Body of pancreas (tissue), 4 donors: ENCODE measurements at places on chromosomes 12 and 14.

DNA sequence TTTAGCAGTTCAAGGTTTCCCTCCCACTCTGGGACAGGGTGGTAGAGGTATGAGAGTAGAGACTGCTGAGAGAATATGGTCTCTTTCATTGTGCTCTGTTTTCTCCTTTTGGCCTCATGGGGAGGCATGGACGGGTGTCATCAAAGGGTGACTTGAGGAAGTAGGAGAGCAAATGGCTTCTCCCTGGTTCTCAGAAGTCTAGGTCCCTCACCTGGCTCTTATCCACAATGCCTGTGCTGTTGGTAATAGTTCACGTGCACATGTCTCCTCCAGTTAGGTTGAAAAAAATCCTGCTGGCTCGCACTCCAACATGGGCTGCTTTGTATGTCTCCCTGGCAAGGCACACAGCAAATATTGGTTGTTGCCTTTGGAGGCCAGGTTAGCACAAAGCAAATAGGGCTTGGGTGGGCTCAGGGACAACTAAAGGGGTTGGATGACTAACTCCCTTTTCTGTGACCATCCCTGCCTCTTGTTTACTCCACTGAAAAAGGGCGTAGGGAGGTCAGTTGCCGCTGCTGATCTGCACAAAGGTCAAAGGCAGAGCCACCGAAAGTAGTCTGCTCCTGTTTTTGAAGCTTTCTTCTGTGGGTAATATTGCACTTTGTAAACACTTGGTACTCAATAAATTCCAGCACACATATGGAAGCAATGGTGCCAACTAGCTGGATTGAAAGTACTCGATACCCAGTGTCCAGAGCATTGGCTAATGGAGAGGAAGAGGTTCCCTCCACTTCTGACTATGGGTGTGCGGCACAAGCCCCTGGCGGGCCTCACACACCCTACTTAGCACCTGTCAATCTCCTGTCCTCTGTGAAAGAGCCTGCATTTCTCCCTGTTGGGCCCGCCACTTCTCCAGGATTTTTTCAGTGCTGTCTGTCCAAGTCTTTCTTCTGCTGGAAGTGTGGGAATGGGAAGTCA lies 121.8 kb downstream of the SLC38A6 start:
- DNase-seq, result no peak

DNA sequence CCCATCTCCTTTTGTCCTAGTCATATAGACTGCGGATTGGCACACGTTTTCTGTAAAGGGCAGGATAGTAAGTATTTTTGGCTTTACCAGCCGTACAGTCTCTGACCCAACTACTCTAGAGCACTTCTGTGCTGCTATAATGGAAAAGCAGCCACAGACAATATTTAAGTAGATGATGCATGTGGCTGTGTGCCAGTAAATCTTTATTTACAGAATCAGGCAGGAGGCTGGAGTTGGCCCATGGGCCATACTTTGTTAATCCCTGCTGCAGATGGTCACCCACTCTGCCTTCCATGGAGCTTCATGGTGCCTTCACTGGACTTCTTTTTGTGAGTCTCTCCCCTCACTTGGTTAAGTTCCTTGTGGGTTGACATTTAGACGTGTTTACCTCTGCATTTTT lies 584.5 kb upstream of the TBX3 start:
- no peak for DNase-seq

DNA sequence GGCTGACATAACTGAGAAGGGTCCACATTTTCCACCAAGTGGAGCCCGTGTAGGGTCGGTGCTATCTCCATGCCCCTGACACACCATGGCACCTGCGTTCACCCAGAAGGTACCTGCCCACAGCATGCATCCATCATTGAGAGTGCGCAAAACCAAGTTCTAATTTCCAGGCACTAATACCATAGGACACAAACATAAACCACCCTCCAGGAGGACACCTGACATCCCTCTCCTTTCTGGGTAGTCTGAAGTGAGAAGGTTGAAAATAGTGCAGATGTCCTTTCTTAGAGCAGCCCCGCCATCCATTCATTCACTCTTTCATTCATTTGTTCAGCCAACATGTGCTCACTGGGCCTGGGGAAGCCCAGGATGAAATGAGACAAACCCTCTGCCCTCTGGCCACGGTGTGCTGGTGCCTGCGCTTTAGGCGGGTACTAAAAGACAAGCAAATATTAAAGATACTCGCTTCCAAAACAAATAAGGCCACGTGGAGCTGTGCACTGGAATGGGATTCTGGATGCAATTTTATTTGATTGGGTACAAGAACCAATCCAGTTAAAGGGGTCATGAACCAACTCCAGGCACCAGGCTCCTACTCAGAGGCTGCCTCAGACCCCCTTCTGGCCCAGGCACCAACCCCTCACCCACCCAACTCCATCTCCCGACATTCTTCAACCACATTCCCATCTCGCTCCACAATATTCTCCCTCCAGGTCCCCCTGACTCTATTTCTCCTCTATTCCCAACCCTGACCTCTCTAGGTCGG lies 1.2 kb downstream of the TTC7B start:
- no peak for DNase-seq

GRCh38 chr12:130074661-130075406 lies 87.4 kb upstream of the FZD10 start:
- no peak for DNase-seq

DNA sequence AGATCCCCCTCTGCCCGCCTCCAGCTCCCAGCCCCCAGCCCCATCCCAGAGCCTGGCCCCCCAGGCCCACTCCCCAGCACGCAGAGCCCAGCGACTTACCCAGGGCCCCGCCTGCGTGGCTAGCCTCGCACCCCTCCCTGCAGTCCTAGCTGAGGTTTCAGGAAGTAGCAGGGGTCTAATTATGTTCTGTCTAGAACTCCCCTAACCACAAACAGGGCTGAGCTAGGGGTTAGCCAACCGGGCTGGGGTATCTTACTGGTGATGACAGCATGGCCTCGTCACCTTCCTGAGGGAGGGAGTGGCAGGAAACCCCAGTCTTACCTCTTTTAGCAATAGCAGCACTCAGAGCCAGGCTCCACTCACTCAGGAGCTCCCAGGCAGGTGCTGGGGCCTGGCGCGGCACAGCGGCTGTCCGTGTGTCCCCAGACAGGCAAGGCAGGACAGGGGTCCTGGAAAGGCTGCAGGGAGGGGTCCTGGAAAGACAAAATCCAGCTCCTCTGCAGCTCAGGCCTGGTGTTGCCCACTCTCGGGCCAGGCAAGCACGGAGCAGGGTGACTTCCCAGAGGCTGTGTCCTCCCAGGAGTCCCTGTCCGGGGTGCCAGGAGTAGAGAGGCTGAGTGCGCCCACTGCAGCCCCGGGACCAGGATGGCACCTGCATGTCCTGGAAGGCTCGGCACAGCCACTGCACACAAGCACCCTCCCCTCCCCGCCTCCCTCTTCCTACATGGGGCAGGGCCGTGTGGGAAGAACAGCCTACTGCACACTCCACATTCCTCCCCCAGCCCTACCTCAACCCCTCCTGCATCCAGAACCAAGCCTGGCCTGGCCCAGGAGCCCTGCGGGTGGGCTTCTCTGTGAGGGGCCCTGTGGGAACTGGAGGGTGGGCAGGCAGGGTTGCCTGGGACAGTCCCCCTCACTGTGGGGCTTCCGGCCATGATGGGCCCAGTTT lies at the start of gene GPR132:
Gene GPR132 (minus strand): TSS at position 151 of the 949 bp plus-strand sequence. CDS start 10,010 bp downstream, outside the sequence.
- DNase-seq, result no peak

- DNase-seq, result no peak
These were observed 255.8 kb downstream of the CCDC91 start for GRCh38 chr12:28446031-28446430.

DNA sequence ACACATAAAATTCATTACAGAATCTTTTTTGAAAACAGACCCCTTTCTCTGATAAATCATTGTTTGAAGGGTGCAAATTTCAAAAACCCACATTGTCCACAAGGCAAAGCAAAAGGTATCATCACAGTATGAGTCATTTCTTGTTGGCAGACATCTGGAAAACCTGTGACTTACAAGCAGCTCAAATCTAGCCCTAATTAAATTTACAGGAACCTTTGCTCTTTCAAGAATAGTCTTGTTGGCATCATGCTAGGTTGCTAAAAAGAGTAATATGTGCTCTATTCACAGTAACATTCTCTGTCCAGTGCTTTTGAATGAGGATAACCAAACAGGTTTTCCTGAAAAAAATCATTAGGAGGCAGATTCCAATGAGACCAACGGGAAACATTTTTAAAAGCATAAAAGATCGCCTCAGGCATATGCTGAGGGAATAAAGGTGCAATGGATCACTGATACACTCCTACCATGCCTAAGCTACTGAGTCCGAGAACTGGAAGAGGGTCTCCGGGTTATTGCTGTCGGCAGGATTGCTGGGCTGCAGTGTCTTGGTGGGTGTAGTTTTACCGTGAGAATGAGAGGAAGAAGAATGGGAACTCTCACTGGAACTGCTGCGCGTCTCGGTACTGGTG lies 55.5 kb upstream of the TTC7B start:
- no peak for DNase-seq

GRCh38 chr14:75318353-75318752 lies 39.7 kb downstream of the FOS start:
- no peak for DNase-seq

DNA sequence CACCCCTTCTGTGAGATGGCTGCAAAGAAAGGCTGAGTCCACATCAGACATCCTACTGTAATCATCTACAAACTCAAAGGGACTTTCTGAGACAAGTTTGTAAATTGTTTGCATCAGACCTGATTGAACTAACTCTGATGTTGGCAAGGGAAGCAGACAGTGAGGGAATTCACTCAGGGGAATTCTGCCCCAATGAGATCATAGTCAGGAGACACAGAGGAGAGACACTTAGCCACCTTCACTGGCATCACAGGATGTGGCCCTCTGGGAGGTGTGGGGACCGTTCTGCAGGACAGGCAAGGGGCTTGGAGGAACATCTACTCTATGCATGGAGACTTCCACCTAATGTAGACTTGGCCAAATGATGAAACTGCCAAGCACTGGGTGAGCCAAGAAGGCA lies 70.7 kb upstream of the DDX11 start:
- no peak for DNase-seq

DNA sequence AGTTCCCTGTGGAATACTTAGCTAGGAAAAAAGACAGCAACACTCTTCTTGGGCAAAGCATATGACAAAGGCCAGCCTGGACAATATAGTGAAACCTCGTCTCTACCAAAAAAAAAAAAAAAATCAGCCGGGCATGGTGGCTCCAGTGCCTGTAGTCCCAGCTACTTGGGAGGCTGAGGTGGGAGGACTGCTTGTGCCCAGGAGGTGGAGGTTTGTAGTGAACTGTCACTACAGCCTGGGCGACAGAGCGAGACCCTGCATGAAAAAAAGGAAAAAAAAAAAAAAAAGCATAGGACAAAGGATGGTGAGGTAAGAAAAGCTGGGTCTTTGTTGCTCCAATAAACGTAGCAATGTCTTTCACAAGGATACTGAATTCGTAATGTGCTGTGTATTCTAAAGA lies 1.1 kb downstream of the TXNDC16 start:
- no peak for DNase-seq

- no peak for DNase-seq
These were observed 63.9 kb upstream of the MAP1LC3B2 start for GRCh38 chr12:116495260-116495659.

- no peak for DNase-seq
These were observed 37.1 kb upstream of the PLEK2 start for GRCh38 chr14:67449096-67449495.

DNA sequence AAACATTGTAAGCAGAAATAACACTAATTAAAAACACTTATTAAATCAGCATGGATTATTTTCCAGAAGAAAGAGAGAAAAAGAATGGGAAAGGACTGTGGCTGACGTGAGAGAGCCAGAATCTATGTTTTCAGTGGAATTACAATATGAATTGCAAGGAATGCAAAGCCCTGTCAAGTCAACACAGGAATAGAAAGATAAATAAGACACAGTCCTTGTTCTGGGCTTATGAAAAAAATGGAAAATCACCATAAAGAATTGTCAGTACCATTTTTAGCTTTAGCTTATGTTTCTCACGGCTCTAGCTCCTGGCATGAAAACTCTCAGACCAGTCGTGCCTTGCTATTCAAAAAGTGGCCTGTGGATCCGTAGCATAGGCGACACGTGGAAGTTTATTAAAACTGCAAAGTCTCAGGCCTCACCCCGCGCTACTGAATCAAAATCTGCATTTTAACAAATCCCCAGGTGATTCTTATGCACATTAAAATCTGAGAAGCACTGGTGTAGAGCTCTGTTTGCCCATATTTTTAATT lies 549.1 kb downstream of the RPS29 start:
- no peak for DNase-seq

GRCh38 chr12:42916143-42916542 lies 326.6 kb upstream of the PRICKLE1 start:
- DNase-seq, result no peak
